ENCODE measurements at places on chromosomes 6 and 20. TPM values are rescaled to one million over a fixed set of nuclear protein-coding genes. Genes with fewer than 3 reads are reported as not detected.

The PTK7 gene
- 123 TPM for total RNA-seq

The THBS2 gene
- 216 TPM for total RNA-seq

The SAMD3 gene
- 0.16 TPM for total RNA-seq

The PSMG4 gene
- 26.4 TPM for total RNA-seq

Data from hair follicular keratinocyte (primary cell).